Fibroblast of skin of right biceps (primary cell): ENCODE measurements at places on chromosomes 5 and 9.

DNA sequence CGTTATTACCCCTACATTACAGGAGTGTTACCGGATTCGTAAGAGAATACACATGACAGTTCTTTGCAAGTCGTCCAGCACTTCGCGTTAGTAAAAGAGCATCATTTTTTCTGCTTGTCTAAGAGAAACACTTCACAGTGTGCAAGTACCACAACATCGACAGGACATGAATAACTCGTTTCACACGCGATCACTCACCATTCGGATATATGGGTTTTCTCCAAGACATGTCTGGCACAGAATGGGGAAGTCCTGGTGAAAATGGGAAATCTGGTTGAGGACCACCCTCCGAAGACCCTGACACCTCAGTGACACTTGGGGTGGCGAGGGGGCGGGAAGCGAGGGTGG is 642 bp downstream of the RBM22 start:
- no peak for DNase-seq

- no peak for DNase-seq
These were observed 68.2 kb downstream of the PHF2 start for GRCh38 chr9:93644397-93645088.

DNA sequence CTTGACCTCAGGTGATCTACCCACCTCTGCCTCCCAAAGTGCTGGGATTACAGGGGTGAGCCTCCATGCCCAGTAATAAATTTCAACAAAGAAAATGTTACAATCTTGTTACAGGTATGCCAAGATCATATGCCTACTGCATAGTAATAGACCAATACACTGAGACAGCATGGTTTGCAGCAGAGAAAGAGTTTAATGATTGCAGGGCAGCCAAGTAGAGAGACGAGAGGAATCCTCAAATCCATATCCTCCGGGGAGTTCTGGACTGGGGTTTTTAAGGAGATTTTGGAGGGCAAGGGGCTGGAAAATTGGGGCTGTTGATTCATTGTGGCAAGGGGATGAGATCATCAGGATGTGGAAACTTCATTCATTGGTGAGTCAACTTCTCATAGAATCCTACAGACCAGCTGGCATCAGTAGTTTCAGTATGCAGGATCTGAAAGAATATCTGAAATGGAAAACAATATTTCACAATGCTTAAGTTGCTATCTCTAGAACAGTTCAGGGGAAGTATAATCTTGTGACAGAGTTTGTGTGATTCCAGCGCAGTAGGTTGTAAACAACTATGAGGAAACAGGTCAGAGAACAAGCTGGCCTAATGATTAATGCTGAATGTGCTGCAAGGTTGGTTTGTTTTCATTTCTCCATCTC is 14.8 kb upstream of the TUT7 start:
- peak; percentile 54 for DNase-seq

DNA sequence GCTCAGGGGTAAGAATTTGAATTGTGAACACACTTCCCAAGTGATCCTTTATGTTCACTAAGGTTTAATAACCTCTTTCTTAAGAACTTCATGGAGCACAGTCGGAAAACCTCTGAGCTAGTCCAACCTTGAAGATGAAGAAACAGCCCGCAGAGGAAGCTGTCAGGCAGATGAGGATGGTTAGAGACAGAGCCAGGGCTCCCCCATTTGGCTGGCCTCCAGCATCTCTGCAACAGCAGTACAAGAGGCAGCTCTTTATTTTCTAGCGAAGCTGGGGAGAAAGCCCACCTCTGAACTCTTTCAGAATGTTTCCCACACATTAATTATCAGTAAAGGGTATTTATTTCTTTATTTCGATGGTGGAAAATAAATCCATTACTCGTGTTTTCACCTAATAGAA is 350.8 kb downstream of the DMRT2 start:
- no peak for DNase-seq

GRCh38 chr9:130461218-130461630 is 16.5 kb downstream of the ASS1 start:
- peak; percentile 44 for DNase-seq

DNA sequence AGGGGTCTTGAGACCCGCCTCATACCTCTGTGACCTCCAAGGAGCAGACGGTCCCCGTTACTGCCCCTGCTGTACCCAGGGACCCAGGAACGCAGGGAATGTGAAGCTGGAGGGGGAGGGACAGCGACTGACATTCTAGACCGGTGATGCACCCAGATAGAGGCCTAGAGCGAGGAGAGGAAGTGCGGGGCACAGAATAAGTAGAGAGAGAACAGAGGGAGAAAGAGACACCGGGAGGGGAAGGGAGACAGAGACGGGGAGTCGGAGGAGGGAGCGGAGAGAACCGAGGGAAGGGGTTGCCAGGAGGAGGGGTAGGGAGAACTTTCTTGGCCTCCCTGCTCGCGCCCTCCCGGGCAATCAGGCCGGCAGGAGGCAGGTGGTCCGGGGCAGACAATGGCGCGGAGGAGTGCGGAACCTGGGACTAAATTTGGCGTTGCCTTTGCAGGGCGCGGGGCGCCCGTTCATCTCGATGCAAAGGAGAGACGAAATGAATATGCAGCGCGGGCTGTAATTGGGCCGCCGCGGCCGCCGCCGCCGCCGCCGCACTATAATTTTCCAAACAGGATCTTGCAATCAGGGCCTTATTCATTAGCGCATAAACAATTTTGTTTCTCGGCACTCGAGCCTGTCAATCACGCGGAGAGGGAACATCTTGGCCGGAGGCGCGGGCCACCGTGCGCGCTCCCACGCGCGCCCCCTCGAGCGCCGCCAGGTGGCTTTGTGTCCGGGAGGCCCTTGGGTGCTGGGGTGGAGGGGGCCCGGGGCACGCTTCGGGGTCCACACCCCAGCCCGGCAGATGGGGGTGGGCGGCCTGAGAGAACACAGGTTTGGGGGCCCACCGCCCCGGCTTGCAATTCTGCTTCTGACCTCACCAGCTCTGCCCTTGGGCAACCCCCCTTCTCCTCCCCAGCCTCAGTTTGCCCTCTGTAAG is 33.0 kb downstream of the NDUFA8 start:
- peak; percentile 78 for DNase-seq

DNA sequence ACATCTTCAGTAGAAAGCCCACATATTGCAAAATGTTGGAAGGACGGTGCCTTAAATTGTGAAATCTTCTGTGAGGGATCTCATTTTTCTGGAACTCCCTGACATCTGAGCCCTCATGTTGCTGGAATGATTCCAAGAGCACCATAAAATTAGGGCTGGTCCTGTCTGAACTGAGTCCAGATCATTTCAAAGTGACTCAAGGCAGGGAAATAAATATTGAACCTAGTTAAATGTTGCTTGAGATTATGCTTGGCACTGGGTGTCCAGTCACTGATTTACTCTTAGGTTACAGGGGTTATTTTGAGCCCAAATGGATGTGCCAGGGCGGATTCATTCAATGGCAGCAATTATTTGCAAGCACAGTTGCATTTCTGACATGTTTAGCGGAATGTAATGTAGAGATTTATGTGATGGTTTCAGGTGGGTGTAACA is 437.0 kb downstream of the PIK3R1 start:
- peak; percentile 71 for DNase-seq

DNA sequence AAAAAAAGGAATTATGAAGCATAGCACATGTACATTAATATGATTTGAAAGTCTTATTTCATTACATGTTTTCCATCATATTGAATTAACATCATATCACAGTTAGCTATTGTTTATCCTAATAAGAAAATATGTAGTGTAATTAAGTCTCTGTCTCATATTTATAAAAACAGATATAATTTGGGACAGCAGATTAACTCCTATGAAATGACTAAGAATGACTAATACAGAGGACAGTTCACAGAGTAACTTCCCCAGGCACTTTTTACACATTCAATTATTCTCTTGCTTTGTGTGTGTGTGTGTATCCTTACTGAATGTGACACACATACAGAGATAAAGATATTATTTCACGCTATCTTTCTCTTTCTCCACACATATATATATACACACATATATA is 2400.9 kb upstream of the C9orf72 start:
- DNase-seq, result no peak

GRCh38 chr9:91036356-91036755 is 234.7 kb downstream of the SYK start:
- DNase-seq, result no peak

- no peak for DNase-seq
These were observed 104.7 kb downstream of the GOLPH3 start for GRCh38 chr5:32069396-32069795.

GRCh38 chr9:131017067-131017466 is 8.1 kb downstream of the LAMC3 start:
- no peak for DNase-seq

DNA sequence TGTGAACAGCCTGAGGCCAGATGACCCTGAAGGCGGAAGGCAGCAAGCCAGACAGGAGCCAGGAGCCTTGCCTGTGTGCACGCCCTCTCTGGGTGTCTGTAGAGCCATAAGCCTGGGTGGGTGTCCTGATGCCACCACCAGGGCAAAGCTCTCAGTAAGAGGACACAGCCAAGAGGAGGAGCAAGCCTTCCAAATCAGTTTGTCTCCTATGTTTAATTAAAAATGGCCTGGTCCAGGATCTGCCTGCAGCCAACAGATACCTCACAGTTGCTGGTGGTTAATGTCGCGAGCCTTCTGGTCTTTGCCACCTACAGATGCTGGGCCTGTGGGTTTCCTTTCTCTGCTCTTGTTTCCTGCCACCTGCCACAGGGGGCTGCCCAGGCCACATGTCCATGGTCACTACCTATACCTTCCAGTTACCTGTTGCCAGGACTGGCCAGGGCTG is 56.9 kb downstream of the SYK start:
- no peak for DNase-seq
